Left lung (tissue), 14 donors: ENCODE measurements at places on chromosomes 3 and 15. TPM values are rescaled to one million over a fixed set of nuclear protein-coding genes. Genes with fewer than 3 reads are reported as not detected.

DNA sequence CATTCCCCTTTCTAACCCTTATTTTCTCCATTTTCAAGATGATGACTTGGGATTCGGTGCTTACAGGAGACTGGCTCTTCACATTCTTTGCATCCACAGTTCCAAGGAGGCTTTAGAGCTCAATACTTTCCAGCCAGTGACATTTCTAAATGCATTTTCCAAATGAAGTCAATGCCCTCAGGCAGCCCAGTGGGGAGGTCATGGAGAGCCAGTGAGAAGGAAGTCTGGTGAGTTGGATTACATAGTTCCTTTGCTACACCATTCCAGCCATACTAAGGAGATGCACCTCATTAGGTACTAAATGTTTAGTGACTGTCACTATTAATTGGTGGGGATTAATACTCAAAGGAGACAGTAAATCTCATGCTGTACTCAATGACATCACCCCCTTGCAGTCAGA, 248.1 kb downstream of the LRRN1 start:
- no peak for DNase-seq

DNA sequence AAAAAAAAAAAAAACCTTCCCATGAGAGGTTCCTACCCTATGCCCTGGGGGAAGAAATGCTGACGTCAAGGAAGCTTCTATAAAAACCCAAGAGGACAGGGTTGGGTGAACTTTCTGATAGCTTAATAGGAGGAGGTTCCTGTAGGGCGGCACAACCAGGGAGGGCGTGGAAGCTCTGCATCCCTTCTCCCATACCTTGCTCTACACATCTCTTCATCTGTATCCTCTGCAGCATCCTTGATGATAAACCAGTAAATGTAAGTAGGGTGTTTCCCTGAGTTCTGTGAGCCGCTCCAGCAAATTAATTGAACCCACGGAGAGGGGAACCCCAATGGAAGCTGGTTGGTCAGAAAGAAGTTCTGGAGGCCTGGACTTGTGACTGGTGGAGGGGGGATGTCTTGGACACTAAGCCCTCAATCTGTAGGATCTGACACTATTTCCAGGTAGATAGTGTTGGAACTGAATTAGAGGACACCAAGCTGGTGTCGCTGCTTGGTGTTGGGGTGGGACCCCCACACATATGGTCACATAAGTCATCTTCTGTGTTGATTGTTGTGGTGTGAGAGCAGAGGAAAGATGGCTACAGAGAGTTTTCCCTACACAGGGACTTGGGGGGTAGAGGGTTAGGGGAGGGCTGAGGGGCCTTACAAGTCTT, 91.5 kb downstream of the ST6GAL1 start:
- DNase-seq: no peak

- no peak for DNase-seq
These were observed 75.7 kb downstream of the NLGN1 start for GRCh38 chr3:173473237-173473636.

GRCh38 chr15:97881346-97881965, 79.0 kb upstream of the ARRDC4 start:
- no peak for DNase-seq

- DNase-seq: peak; percentile 50
These were observed 200.1 kb upstream of the KBTBD8 start for GRCh38 chr3:66797889-66798560.

- no peak for DNase-seq
These were observed 156.2 kb upstream of the COL8A1 start for GRCh38 chr3:99482191-99482590.

GRCh38 chr15:38257676-38258075, 5.0 kb downstream of the SPRED1 start:
- no peak for DNase-seq

- DNase-seq: no peak
These were observed 73.8 kb downstream of the FHIT start for GRCh38 chr3:61177450-61177849.

DNA sequence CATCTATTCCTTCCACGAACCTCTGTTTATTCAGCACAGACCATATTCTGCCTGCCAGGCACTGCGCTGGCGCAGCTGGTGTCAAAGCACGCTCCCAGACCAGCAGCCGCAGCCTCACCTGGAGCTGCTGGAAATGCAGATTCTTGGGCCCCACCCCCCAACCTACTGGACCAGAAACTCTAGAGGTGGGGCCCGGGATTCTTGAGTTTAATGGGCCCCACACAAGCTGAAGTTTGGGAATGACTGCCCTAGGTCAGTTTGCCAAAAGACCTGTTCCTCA, 7.0 kb downstream of the CHST13 start:
- DNase-seq: no peak

- no peak for DNase-seq
These were observed 90.5 kb downstream of the DNASE1L3 start for GRCh38 chr3:58120075-58120812.

GRCh38 chr15:33262306-33262705, 48.5 kb upstream of the RYR3 start:
- no peak for DNase-seq

DNA sequence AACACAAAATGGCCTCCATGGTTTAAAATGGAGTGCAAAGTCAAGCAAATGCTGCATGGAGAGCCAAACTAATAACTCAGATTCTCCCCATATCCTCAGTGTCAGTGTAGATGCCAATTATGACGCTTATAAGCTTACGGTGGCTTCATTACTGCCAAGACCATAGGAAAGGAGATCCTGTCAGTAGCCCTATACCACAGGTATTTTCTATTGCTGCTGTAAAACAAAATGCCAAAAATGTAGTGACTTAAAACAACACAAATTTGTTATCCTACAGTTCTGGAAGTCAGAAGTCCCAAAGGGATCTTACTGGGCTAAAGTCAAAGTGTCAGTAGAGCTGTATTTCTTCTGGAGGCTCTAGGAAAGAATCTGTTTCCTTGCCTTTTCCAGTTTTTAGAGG, 149.8 kb upstream of the GBE1 start:
- no peak for DNase-seq

GRCh38 chr3:170437696-170438407, 19.2 kb downstream of the CLDN11 start:
- no peak for DNase-seq

DNA sequence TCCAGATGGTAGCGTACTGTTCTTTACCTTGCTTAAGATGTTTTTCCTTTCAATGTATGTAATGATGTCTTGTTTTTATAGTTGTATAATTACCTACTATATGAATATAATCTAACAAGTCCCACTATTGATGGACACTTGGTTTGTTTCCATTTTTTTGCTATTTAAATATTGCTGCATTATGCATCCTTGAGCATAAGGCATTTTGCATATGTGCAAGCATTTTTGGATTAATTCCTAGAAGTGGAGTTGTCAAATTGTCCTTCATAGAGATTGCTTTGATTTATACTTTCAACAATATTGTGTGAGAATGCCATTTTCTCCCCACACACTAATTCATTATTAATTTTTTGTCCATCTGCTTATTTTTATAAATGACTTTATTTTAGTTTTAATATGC, 17.7 kb downstream of the TOPAZ1 start:
- DNase-seq: no peak

DNA sequence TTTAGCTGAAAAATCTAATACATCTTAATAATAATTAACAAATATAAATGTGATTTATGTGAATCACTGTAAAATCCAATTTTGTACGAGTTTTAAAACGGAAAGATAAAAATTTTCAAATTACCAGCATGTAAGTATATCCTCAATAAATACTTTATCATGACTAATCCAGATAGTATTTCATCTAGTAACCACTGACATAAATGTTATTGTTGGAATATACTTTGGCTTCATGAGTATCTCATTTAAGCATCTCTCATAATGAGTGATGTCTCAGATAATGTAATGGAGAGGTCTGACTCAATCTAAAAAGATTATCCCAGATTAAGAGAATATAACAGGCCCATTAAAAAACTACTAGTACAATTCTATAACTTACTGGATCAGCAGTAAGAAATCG, 216.3 kb downstream of the STAG1 start:
- no peak for DNase-seq

DNA sequence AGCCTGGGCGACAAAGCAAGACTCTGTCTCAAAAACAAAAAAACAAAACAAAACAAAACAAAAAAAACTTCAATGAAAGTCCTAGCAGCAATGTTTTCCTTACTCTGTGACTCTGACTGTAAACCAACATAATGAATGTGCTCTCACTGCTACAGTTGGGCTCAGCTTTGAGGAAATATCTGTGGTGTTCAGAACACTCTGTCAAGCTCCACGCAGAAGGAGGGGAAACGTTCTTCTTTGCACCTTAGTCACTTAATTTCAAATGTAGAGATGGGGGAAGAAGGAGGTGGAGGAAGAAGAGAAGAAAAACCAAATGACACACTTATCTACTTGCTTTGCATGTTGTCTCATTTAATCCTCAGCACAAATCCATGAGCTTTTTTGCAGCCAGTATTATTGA, 107.1 kb upstream of the UBE3A start:
- DNase-seq: no peak

DNA sequence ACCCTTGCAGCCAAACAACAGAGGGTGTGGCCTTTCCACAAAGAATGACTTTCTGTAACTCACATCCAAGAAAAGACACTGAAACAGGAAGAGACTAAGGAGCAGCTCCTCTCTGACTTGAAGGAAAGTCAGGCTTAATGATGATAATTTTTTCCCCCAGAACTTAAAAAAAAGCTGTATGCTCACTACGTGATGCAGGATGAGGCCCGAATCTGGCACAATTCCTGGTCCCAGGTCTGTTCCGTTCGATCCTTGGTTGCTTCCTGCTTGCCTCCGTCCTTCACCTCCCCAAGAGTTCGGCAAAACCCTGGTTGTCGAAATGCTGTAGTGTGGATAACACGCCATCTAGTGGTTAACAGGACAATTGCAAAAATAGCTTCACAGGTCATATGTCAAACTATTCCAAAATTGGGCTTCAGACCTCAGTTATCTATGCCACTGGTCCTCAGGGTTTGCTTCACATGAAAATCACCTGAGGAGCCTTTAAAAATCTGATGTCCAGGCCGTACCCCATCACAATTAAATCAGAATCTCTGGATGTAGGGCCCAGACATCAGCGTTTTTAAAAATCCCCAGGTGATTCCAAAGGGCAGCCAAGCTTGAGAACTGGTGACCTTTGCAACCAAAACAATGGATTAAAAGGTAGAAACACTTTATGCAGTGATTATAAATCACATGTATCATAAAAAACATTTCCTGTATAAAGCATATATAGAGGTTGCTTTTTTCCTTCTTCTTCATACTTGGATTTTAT, 28.1 kb upstream of the SYNM start:
- peak; percentile 68 for DNase-seq

DNA sequence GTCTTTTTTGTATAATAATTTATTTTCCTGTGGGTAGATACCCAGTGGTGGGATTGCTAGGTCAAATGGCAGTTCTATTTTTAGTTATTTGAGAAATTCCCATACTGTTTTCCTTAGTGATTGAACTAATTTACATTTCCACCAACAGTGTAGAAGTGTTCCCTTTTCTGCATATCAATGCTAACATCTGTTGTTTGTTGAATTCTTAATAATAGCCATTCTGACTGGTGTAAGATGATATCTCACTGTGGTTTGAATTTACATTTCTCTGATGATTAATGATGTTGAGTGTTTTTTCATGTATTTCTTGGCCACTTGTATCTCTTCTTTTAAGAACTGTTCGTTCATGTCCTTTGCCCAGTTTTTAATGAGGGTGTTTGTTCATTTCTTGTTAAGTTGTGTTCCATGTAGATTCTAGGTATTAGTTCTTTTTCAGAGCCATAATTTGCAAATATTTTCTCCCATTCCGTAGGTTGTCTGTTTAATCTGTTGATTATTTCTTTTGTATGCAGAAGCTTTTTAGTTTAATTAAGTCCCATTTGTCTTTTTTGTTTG, 713.3 kb upstream of the EPHA6 start:
- DNase-seq: no peak

GRCh38 chr15:101049282-101049681, 130.1 kb downstream of the LRRK1 start:
- no peak for DNase-seq

DNA sequence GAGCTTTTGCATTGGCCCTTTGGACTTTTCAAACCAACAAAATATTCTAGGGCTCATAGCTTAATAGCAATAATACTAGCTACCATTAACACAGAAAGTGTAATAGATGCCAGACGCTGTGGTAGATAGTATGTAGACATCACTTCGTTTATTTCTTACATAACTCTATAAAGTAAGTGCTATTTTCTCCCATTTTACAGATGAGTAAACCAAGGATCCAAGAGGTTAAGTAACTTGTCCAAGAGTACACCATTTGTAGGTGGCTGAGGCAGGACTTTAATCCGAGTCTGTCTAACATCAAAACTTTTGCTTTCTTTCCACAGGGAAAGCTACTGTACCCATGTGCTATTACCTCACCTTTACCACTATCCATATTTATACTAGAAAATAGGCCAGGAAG, 12.0 kb downstream of the EID1 start:
- no peak for DNase-seq

GRCh38 chr3:133256787-133257483, 142.9 kb upstream of the BFSP2 start:
- DNase-seq: no peak

DNA sequence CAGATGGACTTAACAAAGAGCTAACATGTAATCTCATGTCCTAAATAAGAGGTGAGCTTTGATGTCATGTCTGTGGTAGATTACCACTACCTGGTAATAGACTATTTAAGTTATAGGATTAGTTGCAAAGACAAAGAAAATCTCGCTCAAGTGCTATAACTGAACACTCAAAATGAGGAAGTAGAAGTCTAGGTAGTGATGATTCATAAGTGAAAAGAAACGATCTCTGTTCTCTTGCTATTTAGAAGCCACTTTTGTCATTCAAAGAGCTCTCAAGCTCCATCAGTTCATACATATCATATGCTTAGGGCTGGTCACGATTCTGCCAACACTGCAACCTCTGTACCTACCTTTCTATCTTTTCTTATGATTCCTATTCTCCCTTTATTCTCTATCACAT, 110.9 kb downstream of the EDEM1 start:
- no peak for DNase-seq

- DNase-seq: no peak
These were observed 8.6 kb upstream of the IL20RB start for GRCh38 chr3:136949146-136949545.

- no peak for DNase-seq
These were observed 27.5 kb downstream of the ANXA2 start for GRCh38 chr15:60370105-60370868.

CATSPER2 gene
- total RNA-seq: 2.8 TPM

GLDN gene
- total RNA-seq: 20.5 TPM

IL1RAP gene
- total RNA-seq: 21.3 TPM

PRRT3 gene
- 1.8 TPM for total RNA-seq

ALDH1L1 gene
- 1.8 TPM for total RNA-seq

SLC28A1 gene
- not detected for total RNA-seq

WDR76 gene
- total RNA-seq: 8.6 TPM

DUOXA1 gene
- 135 TPM for total RNA-seq

SEC22C gene
- 55.2 TPM for total RNA-seq
